ENCODE measurements at places on chromosomes 5 and 9.

DNA sequence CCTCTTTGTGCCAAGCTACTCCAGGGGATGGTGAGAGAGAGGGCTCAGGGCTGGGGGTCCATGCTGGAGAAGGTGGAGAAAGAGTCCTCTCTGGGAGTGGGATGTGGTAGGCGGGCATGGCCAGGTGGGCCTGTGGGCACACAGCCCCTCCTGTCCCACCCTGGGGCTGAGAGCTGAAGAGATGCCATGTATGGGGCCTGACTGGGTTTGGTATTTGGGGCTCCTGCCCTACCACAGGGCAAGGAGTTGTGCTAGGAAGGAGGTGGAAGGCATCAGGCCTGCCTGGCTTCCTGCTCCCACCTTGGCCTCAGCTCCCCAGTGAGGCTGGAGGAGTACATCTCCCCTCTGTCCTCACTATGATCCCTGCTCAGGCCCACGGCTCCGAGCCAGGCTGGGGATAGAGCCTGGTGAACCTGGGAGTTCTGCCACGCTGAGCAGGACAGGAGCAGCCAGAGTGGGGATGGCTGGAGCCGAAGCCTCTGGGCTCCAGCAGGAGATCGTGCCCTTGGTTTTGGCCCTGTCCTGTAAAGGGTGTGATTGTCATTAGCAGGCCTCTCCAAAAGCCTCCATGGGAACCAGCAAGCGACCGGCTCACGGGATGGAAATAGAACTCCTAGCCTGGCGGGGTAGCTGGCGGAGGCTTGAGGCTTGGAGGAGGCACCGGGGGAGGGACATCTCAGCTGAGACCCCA lies 75.5 kb downstream of the CACNA1B start:
- no peak for DNase-seq

DNA sequence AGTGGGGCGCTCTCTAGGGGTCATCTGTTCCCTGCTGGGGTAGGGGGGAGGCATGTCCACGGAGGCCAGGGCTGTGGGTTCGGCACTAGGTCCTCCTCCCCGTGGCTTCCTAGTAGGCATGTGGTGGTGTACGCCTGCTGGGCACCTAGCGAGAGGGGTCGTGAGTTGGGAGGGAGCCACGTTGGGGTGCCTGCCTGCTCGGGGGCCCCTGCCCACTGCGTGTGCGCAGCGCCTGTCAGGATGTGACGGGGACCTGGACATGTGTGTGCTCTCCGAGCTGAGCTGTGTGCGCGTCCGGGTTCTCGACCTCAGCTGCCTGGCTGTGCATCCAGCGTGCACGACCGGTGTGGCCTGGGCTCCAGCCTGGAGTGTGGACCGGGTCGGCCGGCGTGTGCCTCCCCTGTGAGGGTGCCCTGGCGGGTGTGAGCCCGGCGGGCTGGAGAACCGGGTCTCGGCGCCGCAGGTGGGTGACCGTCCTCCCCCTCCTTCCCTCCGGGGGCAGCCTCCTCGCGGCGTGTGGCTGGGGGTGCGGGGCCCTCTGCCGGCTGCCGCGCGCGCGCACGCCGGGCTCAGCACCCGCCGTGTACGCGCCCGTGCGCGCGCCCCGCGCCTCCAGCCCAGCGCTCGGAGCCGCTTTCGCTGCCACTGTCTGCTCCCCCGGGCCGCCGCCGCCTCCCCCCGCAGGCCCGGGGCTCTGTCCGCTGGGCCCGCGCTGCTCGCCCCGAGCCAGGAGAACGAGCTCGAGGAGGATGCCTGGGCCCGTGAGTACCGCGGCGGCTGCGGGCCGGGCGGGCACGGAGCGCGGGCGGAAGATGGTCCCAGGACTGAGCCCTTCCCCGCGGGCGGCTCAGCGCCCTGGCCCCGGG lies at the start of gene PRR7:
Gene PRR7 (plus strand): TSS at position 615 of the 866 bp plus-strand sequence. CDS start 8,254 bp downstream, outside the sequence.
- DNase-seq: peak; percentile 75

DNA sequence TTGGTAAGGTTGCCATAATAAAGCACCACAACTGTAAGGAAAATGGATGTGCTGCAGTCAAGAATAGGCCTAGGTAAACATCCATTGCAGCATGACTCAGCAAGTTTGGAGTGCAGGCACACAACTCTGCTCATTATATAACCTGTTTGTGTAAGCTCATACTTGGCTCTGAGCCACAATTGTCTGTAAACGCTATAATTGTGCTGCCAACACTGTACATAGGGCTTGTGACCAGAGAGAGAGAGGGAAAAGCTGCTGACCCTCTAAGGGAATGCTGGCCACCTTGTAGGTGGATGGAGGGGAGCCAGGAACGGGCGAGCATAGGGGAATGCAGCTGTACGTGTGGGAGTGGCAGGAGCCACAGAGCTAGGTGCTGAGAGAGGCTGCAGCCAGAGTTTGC lies 2186.5 kb upstream of the ACO1 start:
- peak; percentile 3 for DNase-seq

GRCh38 chr5:96943799-96944198 lies 7.9 kb downstream of the LNPEP start:
- DNase-seq: no peak

DNA sequence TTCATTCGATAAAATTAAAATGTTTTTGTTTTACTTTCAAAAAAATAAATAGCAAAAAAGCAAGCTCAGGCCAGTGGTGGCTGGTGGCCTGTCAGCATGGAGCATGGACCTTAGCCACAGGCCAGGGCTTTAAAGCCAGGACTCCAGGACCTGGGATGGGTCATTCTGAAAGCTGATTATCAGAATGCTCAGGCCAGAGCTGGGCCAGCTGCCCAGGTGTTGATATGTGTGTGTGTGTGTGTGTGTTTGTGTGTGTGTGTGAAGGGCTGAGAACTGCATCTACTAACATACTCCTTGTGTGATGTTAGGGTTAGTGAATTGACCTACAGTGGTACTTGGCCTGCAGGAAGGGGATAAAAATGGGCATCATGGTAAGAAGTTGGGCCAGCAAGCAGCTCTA lies 21.5 kb downstream of the PALM2AKAP2 start:
- DNase-seq: no peak

DNA sequence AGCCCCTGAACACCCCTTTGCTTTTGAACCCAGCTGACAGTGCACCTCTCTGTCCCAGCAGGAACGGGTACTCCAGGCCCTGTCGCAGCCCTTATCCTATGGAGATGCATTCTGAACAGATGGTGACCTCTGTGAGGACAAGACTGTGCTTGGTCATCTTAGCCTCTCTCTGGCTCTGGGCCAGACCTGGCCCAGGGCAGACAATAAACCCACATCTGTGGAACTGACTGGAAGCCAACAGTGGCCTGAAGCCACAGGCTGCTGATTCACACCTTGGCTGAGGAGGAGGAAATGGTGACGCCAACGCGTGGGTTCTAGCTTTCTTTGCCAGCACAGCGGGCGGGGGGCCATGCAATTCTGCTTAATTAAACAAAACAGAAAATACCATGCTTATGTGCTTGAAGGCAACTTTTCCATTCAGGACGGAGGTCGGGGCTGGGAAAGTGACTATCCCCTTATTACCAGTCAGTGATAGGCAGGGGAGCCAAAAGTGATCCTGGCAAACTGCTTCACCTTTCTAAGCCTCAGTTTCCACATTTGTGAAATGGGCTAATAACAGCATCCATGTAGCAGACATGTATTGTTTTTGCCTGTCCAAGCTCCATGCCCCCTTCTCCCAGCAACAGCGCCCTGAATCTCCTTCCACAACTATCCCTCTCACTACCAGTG lies 10.8 kb downstream of the SH3PXD2B start:
- no peak for DNase-seq

DNA sequence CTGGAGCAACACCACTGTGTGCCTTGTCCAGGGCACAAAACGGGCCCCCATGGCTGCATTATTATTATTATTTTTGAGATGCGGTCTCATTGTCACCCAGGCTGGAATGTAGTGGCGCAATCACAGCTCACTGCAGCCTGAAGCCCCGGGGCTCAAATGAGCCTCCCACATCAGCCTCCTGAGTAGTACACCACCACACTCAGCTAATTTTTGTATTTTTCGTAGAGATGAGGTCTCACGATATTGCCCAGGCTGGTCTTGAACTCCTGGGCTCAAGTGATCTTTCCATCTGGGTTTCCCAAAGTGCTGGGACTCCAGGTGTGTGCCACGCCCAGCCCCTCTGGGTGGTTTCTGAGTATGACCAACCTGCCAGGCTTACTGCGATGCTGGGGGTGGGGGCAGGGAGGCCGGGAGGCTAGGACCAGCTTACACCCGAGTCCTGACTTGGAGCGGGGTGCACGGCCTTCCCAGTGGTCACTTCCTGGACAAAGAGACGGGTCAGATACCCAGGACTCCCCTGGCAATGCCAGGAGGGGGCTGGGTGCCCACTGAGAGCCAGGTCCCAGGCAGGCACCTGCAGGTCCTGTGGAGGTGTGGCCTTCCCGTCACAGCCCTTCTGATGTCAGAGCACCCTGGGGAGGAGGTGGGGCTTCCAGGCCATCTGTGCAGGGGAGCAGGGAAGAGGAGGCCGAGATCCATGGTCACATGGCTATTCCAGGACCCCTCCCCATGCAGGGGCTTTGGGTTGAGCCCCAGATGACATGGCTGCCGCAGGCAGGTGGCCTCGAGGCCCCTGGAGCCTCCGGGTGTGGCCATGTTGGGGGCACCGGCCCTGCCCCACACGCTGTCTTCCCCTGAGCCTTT lies 8.3 kb upstream of the NRARP start:
- DNase-seq: peak; percentile 84

GRCh38 chr9:114318416-114318815 lies 4.5 kb upstream of the ORM1 start:
- DNase-seq: no peak

DNA sequence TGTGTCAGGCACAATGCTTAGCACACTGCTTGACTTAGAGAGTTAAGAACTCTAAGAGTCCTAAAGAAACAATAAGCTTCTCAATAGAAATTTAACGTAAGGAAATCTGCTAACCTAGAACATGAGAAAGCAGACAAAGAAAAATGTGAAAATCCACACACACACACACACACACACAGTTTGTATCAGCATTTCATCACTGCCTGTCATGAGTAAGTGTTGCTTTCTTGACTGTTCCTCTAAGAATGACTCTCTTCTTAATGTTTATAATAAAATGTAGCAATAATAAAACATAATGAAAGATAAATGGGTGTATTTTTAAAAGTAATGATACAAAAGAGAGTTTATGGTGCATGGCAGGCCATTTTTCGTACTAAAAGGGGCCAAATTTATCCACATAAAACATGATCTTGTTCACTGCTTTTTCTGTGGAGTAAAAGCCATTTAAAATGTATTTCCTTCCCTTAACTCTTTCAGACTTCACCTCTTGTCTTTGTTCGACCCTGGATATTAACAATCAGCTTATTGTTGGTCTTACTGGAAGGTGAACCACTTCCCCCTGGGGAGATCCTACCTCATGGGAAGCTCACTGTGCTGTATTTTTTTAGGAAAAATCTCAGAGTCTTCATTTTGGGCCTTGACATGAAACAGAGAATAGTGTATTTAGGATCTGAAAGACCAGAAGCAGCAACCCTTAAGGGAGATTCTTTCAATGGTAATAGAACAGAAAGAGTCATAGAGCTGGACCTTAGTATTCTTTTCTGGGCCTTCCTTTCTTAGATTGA lies 107.3 kb upstream of the ANKRD55 start:
- DNase-seq: no peak

GRCh38 chr5:134120386-134121138 lies 6.1 kb downstream of the TCF7 start:
- no peak for DNase-seq

DNA sequence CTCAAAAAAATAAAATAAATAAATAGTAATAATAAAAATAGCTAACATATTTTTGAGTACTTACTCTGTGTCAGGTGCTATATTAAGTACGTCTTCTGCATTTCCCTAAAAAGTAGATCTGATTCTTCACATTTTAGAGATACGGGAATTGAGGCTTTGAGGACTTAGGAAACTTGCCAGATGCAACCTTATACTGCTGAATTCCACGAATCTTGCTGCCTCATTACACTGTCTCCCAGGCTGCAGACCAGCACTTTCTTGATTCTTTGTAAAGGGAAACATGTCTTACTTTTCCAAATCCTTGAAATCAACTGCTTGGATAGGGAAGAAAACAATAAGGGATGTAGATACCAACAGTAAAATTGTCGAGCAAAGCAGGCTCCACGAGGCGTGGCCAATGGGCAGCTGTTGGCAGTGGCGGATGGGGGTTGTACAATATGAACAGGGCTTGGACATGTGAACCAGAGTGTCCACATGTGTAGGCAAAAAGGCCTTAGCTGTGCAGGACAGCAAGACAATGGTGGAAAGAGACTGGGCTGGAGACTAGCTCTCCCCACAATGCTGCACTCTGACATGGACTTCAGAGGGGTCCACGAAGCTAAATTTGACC lies 124.3 kb upstream of the RAI14 start:
- DNase-seq: no peak

DNA sequence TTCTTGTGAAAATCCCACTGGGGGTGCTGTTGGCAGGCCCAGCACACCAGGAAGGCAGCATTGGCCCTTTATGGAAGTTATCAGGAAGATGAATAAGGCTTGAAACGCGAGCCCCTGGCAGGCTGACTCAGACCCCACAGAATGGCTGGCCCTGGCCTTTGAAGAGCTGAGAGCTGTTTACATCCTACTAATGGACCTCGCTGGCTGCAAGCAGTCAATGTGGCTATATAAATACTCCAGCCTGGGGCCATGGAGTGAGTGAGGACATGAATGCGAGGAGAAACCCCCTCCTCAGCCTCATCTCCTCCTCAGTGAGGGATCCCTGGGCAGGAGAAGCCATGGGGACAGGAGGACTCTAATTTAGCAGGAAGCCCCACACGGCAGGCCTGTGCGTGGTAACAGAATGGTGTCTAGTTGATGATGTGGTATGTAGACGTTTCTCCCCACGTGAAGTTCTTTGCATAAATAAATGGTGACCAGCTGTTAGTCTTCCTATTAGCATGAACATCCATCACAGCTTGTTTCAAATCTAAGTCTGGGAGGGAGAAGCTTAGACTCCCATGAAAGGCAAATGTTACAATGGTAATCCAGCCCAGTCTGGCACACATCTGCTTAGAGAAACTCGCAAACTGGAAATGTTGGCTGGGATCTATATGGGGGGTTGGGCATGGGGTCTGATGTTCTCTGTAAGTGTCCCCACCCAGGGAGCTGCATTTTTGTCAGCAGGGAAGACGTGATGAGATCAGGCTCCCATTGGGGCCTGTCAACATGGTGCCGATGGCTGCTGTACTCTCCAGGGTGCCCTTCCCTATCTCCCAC lies 175.1 kb upstream of the PITX1 start:
- DNase-seq: no peak

- DNase-seq: peak; percentile 18
Measured at GRCh38 chr9:6818292-6818922, 60.6 kb downstream of the KDM4C start.

DNA sequence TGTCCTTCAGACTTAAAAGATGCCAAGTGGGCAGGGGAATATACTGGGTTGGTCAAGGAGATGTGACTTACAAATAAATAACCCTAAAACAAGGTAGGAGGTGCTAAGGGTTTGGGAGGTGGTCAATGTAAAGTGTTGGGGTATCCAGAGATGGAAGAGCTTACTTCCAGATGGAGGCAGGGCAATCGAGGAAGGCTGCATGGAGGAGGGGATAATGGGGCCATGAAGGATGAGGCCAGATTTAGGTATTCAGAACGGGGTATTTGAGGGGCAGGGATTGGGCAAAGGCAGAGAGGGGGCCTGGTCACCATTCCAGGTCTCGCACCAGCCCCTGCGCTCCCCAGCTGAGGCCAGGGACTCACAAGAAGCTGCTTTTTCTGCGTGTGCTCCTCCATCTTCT lies 57.9 kb upstream of the FBXW11 start:
- no peak for DNase-seq
